ENCODE measurements at places on chromosomes 1 and 21.

DNA sequence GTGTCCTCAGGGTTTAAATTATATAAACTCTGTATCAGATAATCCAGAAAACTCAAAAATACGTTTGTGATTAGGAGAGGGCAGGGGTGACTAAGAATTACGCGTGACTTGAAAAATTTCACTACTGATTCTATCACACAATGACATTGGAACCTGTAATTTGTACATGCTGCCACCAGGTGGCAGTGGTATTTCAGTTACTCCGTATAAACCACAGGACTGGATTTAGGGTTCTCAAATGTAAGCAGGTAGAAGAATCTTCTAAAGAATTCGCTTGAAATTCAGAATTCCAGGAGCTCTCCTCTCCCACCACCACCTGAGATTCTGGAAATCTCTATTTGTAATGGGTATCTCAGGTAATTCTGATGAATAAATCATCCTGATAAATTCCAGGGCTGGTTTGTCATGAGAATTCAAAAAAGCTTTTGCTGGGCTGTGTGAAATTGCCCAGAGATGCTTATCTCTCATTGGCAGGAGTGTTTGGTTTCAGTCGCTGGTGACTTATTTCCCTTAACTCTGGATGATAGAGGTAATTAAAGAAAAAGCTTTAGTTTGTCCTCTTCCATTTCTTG, 1.7 kb upstream of the KRTAP7-1 start:
- peak; percentile 16 for DNase-seq

DNA sequence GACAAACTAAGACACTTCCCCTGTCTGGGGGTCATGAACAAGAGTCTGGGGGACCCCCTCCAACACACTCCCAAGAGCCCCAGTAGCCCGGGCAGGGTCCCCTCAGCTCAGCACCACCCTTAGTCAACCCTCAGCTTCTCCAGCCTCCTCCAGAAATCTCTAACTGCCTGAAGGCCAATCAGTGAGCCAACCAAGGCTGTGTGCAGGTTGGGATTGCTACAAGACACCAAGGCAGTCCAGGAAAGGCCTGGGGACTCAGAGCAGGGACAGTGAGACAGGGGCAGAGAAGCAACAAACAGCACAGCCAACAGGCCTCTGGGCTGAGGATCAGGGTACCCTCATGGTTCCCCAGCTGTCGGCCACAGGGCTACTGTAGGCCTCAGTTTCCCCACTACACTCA, 13.3 kb downstream of the SMIM12 start:
- DNase-seq = no peak

DNA sequence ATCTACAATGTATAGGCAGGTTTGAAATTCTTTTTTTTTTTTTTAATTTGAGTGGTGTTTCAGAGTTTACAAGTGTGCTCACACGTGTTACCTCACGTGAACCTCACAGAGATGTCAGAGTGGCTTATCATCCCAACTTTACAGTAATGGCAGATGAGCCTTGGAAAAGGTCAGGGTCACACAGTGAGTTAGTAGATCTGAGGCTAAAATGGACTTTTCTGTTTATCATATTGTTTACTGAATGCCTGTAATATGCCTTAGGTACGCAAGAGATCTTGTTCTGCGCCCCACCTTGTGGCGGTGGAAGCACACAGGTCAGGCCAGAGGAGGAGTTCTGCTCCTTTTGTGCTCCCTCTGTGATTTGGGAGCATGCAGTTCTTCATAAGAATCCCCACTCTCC, 80.0 kb downstream of the DYRK1A start:
- no peak for DNase-seq

DNA sequence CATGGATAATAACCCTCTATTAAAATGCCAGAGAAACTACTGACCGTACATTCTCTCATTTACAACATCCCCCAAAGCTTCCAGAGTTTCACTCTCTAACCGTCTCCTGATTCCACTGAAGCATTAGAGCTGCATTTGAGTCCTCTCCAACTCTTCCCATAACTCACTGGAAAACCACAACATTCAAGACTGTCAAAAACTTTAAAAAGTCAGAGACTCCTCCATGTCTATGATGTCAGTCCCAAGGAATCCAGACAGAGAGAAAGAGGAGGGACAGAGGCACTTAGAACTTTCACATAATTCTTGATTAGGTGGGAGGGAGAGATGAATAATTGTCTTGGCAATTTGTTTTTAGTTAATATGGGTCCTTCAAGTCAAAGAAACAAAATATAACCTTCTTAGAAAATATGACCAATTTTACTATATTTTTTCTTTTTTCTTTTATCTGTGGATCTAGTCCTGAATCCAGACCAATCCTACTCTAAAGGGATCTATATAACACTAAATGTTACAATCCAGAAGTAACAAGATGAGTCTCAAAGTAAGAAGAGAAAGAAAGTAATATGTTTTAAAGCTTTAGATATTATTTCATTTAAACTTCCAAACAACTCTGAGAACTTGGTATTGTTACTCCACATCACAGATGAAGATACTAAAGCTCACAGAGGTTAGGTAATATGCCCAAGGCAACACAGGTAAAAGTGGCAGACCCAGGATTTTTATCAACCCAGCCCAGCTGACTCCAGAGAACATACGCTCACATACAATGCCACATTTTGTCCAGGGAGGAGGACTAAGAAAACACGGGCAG, 23.8 kb downstream of the OTUD7B start:
- DNase-seq = no peak

Data from activated CD4-positive, alpha-beta T cell treated with anti-CD3 and anti-CD28 coated beads, Interleukin-2, amount 50 U/mL, for 1 hour (primary cell).